ENCODE measurements at places on chromosomes 2 and 18.

DNA sequence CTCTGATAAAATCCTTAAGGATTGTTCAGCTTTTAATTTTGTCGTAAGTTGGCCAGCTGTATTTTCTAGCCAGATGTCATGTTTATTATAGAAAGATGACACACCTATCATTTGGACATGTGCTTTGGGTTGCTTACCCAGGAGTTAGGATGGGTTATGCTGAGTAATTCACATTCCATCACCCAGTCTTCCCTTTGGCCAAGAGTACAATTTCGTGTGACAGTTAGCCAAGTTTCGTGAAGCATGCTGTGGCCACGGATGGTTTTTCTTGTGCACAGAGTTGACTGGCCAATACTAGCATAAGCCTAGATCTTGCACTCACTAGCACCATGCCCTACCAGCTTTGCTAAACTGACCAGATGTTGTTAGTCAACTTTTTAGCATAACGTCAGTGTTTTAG is 5.8 kb downstream of the MAPRE3 start:
- no peak for DNase-seq

DNA sequence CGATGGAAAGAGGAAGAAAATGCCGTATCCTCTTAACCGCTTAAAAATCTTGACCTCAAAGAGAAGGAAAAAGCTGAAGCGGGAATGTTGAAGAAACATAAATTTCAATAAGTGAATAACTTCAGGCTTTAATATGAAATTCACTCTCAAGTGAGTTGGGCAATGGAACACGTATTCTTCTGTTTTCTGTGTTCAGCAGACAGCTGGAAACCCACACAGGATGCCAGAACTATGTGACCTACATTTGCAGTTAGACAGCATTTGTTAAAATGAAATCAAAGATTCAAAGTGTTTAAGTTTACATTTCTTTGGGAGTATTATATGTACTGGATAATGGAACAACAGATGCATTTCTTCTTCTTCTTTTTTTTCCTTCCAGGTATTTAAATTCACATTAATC is 80.5 kb upstream of the SPATS2L start:
- no peak for DNase-seq

GRCh38 chr2:150976604-150977003 is 285.1 kb downstream of the RBM43 start:
- DNase-seq, result no peak

DNA sequence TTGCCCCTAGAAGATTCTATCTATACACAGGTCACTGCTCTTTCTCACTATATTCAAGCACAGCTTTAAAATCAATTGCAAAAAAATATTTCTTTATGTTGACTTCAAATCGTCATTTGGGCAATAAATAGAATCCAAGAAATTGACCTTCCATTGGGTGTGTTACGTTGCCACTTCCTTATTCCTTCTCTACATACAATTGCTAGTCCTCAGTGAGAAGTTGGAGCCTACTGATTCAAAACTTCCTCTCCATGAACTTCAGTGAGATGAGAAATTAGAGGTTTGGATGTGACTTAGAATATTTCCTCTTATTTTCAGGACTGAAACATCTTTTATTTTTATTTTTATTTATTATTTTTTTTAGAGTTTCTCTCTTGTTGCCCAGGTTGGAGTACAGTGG is 40.3 kb downstream of the PMAIP1 start:
- DNase-seq, result no peak

- no peak for DNase-seq
Observed at GRCh38 chr2:137939026-137939425, 25.2 kb upstream of the HNMT start.

DNA sequence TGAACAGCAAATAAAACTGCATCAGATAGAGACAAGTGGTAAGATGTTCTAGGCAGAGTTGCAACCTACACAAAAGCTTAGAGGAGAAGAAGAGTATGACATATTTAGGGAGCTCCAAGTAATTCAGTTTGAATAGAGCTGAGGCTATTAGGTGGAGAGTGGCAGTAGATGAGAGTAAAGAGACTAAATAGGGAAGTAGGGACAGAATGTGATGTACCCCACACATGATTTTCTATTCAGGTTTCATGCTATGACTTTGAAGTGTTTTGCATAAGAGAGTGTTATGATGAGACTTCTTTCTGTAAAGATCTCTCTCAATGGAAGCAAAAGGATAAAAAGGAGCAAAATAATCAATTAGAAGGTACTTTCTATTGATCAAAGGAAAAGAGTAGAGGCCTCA is 206.8 kb upstream of the ERBB4 start:
- no peak for DNase-seq

DNA sequence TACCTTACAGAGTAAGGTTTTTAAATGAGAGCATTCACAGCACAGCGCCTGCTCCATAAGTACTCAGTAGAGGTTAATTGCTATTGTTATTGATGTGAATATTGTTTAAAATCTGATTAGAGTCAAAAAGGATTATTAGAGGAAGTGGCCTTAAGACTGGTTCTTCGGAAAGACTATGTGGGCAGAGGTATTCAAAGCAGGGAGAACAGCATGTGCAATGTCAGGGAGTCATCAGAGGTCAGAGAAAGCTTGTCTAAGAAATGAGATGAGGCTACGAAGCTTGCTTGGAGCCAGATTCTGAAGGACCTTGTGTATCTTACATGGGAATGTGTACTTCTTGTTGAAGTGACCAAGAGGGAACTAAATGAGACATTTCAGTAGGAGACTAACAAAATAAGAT is 49.8 kb downstream of the PMS1 start:
- DNase-seq, result no peak

DNA sequence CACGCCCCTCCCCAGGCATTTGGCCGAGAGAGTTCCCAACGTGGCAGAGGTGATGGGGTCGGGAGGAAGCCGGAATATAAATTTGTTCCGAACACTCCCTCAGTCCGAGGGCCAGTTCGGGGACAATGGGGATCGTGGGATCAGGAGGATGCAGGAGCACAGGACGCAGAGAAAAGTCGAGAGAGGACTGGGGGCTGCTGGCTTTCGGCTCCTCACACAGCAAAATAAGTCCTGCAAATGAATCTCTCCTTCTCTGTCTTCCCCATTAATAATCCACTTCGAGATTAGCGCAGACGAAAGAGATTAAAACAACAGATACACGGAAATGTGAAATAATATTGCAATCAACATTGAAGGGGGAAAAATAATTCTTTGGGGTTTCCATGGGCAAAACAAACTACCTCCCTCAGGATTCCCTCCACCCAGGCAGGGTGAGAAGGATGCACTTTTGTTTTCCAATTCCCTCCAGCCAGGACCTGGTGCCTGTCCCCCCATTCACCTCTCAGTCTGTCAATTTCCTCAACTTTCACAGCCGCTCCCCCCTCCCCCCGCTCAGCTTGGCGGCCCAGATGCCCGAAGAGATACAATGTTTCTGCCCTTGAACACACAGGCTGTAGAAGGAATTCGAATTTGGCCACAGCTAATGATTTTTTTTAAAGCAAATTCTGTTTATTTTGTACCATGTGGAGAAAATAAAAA is 3.1 kb upstream of the ZEB2 start:
- DNase-seq, result no peak

DNA sequence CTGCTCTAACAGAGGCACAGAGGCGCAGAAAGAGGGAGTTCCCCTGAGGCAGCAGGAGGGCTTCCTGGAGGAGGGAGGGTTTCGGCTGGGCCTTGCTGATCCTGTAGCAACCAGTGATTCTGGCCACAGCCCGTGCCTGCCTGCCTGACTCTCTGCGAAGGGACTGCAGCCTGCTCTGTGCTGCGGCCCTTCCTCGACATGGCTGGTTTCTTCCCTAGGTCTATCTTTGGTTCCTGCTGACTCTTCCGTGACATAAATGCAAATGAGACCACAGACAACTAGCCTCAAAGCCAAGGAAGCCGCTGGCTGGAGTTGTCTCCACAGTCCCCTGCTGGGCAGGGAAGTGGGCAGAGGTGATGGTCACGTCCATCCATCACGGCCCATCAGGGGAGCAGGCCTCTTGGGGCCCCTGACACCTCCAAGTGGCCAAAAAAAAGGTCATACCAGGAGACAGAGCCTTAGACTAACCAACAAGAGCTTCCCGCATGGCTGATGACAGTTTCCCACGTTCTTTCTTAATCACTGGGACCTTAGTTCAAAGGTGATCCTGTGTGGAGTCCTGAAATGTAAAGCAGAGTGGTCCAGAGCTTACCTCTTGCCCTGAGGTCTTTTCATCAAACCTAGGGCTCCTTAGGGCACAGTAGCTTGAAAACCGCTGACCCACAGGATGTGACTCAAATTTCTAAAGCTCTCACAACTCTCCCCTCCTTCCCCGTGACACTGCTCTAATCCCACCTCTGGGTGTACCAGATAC is 55.3 kb downstream of the HS1BP3 start:
- DNase-seq, result no peak

GRCh38 chr2:56132138-56132537 is 51.7 kb upstream of the CCDC85A start:
- DNase-seq, result no peak

- no peak for DNase-seq
Observed at GRCh38 chr2:200962811-200963123, 693 bp downstream of the ORC2 start.

- no peak for DNase-seq
Observed at GRCh38 chr2:144382849-144383248, 137.1 kb downstream of the ZEB2 start.

DNA sequence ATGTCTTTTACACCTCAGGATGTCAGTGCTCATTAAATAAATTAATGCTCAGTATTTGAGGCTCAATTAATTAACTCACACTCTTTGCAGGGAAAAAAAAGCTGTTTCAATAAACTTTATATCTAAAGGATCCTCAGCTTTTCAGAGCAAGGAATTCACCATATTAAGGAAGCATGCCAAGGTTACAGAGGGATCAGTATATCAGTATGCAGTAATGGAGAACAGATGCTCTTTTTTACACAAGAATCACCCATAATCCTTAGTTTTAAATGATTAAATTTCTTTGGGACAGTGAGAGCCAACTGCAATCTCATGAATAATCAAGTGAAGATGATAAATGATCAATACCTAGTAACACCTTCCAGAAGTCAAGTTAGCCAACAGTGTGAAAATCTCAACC is 14.9 kb upstream of the LCT start:
- no peak for DNase-seq

- DNase-seq, result no peak
Observed at GRCh38 chr2:70505613-70506391, 47.8 kb downstream of the TGFA start.

DNA sequence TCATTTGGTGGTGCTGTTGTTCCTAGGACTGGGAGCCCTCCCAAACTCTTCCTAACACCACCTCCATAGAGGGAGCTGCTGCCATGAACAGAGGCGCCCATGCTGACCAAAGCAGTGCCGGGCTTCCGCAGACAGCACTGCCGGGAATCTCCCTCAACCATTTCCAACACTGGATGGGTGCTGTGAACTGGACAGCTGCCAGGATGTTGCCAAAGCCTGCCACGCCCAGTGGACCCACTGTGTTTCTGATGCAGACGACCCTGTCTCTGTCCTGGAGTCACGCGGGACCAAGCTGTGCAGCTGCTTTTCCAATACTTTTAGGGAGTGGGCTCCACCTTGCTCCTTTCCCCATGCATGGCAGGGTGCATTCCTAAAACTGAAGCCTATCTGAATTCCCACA is 16.9 kb upstream of the GNAL start:
- DNase-seq, result no peak

DNA sequence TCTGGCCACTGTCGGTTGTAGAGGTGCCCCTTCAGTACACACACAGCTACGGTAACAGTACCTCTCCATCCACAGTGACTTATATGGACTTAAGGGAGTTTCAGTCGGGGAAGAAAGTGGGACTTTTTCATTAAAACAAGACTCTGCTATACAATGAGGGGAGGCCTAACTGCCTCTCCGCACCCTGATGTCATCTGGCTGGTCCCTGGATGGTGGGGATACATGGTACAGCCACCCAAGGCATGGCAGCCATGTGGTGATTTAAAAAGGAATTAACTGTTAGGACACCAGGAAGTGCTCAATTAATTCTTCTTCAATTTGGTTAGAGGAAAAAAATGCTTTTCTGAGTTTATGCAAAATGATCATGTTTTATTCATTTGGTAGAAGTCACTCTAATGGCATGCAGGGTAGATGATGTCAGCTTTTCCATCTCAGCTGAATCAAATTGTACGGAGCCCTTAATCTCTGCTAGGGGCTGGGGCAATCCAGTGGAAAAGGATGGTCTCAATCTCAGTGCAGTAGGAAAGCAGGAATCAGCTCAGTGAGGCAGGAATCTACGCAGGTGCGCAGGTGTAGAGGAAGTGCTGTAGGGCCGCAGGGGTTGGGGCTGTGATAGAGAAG is 243.9 kb downstream of the PRKCE start:
- DNase-seq, result no peak

GRCh38 chr18:51537487-51537886 is 340.0 kb upstream of the MEX3C start:
- no peak for DNase-seq

GRCh38 chr2:151020411-151020810 is 241.3 kb downstream of the RBM43 start:
- DNase-seq, result no peak

DNA sequence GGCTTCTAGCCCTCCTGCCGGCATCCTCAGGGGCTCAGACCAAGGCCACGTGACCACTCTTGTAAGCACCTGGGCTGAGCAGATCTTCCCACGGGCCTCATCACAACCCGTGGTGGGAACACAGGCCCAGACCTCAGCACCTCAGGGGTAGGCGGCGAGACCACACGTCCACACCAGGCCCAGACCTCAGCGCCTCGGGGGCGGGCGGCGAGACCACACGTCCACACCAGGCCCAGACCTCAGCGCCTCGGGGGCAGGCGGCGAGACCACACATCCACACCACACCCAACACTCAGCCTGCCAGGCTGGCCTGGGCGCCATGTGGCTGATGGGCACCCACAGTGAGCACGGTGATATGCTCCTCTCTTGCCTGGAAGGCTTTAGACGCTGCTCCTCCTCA is 334.4 kb upstream of the SALL3 start:
- DNase-seq, result no peak

DNA sequence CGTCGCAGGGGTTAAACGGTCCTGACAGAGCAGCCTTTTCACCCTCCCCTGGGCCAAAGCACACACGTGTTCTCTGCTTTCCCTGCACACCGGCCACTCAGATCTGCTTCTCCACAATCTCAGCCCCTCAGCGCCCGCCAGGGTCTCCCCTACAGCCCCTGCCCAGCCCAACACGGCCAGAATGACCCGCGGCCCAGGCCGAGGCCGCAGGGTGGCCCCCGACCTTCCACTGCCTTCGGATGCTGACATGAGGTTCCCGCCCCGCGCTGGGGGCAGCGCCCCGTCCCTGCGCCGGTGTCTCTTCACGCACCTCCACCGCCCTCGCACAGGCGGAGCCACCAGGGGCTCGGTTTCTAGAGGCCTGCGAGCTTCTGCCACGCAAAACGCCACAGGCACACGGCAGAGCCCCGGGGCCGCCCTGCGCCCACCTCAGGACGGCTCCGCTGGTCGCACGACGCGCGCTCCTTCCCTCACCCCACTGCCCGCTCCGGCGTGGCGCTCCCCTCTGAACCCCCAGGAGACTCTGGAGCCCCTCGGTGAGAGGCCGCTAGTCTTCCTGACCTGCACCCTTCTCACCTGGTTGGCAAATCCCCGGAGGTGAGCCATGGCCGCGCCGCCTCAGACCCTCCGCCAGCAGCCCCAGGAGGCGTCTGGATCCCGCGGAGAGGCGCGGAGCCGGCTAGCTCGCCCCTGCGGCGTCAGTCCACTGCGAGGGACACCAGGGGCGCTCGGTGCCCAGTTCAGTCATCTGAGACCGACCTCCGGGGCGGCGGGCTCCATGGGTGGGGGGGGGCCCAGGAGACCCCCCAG is 749 bp downstream of the STK25 start:
- DNase-seq, result peak; percentile 55

All from activated naive CD4-positive, alpha-beta T cell (primary cell).